ENCODE measurements at places on chromosomes 5 and 9. TPM values are rescaled to one million over a fixed set of nuclear protein-coding genes. Genes with fewer than 3 reads are reported as not detected.

Gene ANKRD34B
- total RNA-seq = not detected

Gene PHF24
- 0.11 TPM for total RNA-seq

GRCh38 chr9:125861405-125862058 is 114.4 kb downstream of the PBX3 start:
- DNase-seq = no peak
- H3K27ac ChIP-seq = no peak overlapping the region
- H3K4me3 ChIP-seq = no peak overlapping the region
- no peaks in the 10 kb centered on the region for H3K27me3 ChIP-seq
- no peaks in the 10 kb centered on the region for H3K36me3 ChIP-seq

GRCh38 chr9:94599102-94599501 is 5.5 kb upstream of the FBP2 start:
- H3K36me3 ChIP-seq = no peaks in the 10 kb centered on the region
- no peak overlapping the region for H3K27ac ChIP-seq
- H3K4me1 ChIP-seq = no peaks in the 10 kb centered on the region
- peaks cover 10% of the 10 kb centered on the region for H3K27me3 ChIP-seq
- no peak for DNase-seq
- no peak overlapping the region for H3K4me3 ChIP-seq

DNA sequence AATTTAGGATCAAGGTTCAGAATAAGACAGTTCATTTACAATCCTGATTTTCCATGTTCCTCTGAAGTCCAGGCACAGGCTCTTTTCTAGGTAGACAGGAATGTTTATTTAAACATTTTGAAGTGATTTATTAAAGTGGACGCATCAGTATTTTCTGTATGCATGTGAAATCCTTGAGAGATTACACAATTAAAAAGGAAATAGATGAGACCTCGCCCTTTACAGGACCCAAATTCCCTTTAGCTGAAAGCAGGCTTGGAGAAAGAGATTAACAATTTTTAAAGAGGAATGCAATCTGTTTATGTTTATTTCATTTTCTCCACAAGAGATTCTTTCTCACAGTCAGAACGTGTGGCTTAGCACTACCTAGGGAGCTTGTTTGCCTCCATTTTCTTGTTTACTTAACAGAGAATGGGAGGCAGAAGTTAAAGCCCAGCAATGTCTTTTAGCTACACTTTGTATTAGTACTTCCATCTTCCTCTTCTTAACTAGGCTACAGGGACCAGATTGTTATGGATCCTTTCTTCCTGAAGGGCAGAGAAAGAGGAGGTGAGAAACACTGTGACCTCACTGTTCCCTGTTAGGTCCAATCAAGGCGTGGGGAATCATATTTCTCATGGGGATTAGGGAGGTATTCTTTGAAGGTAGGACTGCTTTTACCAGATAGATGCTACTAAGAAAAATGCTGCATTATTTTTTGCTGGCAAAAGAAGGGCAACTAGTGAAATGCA is 416.0 kb downstream of the SH3GL2 start:
- H3K4me1 ChIP-seq = no peaks in the 10 kb centered on the region
- no peak overlapping the region for H3K4me3 ChIP-seq
- H3K27ac ChIP-seq = no peak overlapping the region
